ENCODE measurements at places on chromosomes 7 and 10. TPM values are rescaled to one million over a fixed set of nuclear protein-coding genes. Genes with fewer than 3 reads are reported as not detected.

The MYPN gene
- total RNA-seq = 3.0 TPM

The TMEM213 gene
- total RNA-seq = not detected

The STEAP2 gene
- 4.2 TPM for total RNA-seq

The RAMP3 gene
- not detected for total RNA-seq

The KCND2 gene
- total RNA-seq = not detected

The H2BK1 gene
- total RNA-seq = not detected

The CNNM2 gene
- 5.6 TPM for total RNA-seq

The CYP2C19 gene
- 0.12 TPM for total RNA-seq

The LRRC61 gene
- total RNA-seq = not detected

The ADD3 gene
- total RNA-seq = 3.4 TPM

The GNA12 gene
- 33.0 TPM for total RNA-seq

The HOXA11 gene
- total RNA-seq = 0.75 TPM

The PSTK gene
- 5.6 TPM for total RNA-seq

The RBM20 gene
- 3.1 TPM for total RNA-seq

The CALD1 gene
- total RNA-seq = 135 TPM

The PWWP2B gene
- 15.9 TPM for total RNA-seq

The TES gene
- 66.3 TPM for total RNA-seq

The FRMPD2 gene
- total RNA-seq = not detected

The TMUB1 gene
- total RNA-seq = 38.5 TPM

The CDH23 gene
- 2.5 TPM for total RNA-seq

The GRID1 gene
- 0.22 TPM for total RNA-seq

The MMP21 gene
- not detected for total RNA-seq

The PLEKHS1 gene
- total RNA-seq = 0.06 TPM

The SPDYE9 gene
- not detected for total RNA-seq

The FAS gene
- 32.3 TPM for total RNA-seq

The WDR86 gene
- 0.11 TPM for total RNA-seq

The OPN1SW gene
- total RNA-seq = not detected

The IDE gene
- total RNA-seq = 26.6 TPM

The LRMDA gene
- total RNA-seq = 3.1 TPM

The PAPSS2 gene
- total RNA-seq = 17.3 TPM

The AFAP1L2 gene
- 21.7 TPM for total RNA-seq

The GPR146 gene
- 1.7 TPM for total RNA-seq

All from A549 treated with Mapracorat at 1 μM for 4 hours (cell line).